ENCODE measurements at places on chromosomes 5 and 9.

- DNase-seq: no peak
Measured at GRCh38 chr9:104849023-104849422, 78.9 kb downstream of the ABCA1 start.

GRCh38 chr5:177005619-177006264 is 837 bp downstream of the UIMC1 start:
- DNase-seq: peak; percentile 74

- DNase-seq: no peak
Measured at GRCh38 chr5:85651731-85652130, 966.0 kb upstream of the COX7C start.

- no peak for DNase-seq
Measured at GRCh38 chr9:29213417-29214153, 1640.3 kb upstream of the C9orf72 start.

DNA sequence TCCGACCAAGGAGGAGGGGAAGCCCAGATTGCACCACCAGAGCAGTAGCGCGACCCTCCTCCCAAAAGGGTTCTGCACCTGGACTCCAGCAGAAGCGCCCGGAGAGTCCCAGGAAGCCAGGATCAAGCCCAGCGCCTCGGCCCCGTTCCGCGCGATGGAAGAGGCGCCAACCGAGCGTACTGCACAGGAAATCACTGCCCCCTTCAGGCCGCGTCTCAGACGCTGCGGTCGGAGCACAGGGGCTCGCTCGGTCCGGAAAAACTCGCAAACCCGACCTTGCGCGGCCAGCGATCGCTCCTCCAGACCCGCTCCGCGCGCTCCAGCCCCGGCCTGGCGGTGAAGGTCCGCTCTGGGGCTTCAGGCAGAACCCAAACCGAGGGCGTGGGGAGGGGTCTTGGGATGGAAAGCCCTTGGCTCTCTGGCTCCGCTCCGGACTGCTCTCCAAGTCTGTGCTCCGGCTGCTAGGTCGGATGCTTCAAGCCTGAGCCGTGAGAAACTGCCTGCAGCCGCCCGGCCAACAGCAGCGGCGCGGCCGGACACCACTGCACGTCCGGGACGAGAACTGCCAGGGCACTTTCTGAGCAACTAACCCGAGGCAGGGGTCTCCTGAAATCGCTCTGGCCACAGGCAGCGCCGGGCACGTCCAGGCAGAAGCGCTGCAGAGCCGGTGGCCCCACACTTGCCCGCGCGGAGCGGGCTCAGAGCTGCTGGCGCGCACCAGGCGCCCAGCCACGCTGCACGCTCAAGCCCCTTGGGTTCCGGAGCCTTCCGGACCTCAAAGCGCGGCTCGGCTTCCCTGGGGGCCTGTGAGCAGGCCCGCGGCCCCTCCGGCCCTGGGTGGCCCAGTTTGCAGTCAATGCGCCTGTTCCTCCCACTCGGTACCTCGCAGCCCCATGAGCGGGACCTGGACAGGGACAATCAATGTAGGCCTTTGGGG is 1.3 kb downstream of the GABBR2 start:
- peak; percentile 71 for DNase-seq

DNA sequence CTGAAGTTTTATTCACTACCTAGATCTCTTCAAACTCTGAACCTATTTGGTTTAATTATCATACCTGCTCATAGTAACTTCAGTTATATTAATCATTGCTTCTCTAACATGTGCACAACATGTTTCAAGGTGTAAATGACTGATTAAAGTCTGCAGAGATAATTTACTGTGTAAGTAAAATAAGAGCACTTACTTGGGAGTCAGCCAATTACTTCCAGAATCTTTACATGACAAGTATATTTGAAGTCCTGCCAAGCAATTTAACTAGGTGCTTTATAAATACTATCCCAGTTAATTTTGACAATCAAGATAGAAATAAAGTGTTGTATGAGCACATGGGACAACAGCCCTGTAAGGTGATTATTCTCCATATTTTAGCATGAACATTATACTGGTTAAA is 109.9 kb downstream of the RFX3 start:
- DNase-seq: no peak

DNA sequence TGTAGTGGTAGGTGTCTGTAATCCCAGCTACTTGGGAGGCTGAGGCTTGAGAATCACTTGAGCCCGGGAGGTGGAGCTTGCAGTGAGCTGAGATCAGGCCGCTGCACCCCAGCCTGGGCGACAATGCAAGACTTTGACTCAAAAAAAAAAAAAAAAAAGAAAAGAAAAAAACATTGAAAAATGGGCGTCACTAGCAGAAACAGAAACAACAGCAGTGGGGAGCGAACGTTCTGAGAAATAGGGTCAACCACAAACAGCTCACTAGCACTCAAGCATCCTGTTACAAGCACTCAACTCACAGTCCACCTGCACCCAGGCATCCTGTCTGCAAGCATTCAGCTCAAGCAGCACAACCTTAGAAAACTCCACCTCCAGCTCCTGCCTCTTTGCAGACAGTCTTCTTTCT is 17.2 kb downstream of the TRIM14 start:
- DNase-seq: no peak

DNA sequence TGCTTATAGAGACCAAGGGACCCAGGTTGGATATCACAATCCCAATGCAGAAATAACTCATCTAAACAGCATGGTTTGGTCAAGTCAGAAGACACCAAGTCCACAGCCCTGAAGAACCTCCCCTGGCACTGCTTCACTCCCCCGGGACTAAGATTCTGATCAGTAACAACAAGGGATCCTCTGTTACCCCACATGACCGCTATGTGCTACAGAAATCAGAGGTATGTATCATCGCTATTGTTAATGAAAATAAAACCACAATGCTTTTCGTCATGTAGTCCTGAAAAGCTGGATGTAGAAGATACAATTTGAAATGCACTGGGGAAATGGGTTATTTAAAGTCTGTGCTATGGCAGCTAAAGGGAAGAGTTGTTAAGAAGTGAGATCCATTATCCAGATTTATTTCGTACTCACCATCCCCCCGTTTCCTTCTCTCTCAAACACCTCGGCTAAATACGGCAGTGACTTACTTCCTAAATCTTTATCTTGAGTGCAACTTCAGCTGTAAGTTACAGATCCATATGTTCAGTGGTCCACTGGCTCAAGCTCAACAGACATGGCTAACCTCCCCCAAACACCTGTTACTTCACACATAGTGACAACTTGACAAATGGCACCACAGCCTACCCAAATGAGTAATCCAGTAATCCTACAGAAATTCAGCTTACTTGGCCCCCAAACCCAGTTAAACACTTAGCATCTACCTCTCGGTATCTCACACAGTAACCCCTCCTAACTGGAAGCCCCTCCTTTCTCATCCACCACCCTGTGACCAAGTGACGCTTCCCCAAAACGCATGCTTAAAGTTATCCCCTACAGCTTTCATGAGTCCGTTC is 129.2 kb downstream of the MYO10 start:
- DNase-seq: no peak

DNA sequence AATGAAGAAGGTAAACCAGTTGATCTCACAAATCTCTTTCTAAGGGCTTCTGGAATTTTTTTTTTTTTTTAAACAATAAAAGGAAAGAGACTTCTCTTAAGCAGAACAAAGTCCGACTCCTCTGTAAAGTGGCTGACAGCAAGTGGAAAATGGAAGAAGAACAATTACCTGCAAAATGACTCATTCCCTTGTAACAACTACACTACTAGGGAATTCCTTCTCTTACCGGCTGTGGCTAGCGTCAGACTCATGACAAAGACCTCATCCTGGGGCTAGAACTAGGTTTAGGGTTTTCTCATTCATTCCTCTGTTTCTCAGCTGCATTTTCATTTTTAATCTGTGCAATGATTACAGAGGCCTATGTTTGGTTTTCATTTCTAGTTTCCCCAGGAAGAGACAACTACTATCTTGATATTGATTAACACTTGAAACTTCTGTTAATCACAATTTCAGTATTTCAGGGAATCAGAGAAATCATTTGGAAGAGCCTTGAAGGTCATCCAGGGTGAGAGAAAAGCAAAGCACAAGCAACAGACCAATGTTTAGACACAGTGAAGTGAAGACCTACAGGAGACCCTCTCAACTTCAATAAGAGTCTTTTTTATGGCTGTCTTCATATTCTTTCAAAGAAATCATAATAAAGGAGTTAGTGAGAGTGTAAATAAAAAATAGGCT is 437.9 kb downstream of the RAB3C start:
- DNase-seq: no peak

DNA sequence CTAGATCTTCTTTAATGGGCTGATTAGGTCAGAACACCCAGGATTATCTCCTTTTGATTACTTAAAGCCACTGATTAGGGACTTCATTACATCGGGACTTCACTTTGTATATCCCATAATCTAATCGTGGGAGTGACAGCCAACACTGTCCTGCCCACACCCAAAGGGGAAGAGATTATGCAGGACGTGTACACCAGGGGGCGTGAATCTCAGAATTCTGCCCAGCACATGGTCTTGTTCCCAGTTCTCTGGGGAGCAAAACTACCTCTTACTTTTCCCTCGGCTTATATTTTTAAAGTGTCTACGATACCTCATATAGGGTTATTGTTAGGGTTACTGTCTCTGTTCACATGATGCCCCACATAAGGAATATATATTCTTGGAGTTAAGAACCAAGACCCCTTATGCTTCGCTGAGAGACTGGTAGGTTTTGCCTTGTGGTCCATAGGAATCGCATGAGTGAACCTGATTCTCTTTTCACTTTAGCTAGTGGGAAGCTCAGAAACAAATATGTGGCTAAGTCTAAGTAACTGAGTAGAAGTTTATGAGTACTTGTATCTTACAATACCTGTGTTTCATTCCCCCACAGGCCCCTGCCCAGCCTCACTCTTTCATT is 192.7 kb downstream of the GNA14 start:
- peak; percentile 27 for DNase-seq

DNA sequence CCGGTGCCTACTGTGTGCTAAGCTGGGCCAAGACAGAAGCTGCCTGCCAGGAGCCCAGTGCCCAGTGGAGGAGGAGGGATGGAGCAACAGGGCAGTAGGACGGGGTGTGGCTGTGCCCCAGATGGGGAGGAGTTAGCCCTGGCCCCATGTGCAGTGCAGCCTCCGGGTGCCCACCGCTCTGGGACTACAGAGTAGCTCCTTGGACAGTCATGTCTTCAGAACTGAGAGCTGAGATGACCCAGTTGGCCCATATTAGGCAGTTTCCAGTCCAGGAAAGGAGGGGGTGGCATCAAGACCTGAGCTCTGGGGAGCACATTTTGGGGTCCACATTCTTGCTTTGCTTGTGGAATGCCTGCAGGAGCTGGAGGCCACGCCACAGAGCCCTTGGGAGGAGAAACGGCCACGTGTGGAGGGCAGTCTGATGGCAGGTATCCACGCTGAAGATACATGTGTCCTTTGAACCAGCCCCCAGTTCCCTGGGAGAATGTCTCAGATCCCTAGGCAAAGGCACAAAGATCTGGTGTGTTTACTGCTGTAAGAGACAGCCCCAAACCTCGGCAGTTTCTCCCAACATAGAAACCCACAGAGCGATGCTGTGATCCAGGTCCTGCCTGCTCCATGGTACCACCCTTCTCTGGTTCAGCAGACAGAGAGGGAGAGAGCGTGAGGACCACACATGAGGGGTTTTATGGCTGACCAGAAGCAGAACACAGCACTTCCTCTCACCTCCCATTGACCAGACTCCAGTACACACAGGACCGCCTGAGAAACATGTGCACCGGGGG is 46.8 kb upstream of the FCN1 start:
- no peak for DNase-seq

All from fibroblast of villous mesenchyme (primary cell).